DMS79 (cell line): ENCODE measurements at places on chromosomes 7 and 10.

DNA sequence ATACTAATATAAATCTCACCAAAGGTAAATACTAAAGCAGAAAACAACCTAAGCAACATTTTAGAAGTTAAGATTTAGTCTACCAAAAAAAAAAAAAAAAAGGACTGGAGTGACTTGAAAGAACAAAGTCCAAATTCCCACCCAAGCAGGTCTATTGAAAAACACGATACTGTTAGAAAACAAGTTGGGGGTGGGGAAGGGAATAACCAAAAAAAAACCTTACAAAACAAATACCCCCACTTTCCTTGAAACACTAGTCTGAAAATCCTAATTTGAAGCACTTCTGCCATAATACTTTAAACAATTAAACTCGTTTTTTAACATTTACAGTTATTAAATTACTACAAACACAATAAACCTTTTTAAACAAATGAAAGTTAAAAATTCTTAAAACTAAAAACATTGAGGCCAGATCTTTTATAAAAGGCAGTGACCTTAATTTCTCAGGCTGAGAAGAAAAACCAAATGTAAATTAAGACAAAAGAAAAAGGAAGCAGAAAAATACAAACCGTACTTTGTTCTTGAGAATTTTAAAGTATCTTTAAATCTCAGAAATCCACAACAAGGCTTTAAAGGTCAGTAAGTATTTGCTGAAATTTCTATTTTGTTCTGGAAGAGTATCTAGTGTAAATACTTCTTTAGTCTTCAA, 135.1 kb downstream of the NRBF2 start:
- no peak for DNase-seq

DNA sequence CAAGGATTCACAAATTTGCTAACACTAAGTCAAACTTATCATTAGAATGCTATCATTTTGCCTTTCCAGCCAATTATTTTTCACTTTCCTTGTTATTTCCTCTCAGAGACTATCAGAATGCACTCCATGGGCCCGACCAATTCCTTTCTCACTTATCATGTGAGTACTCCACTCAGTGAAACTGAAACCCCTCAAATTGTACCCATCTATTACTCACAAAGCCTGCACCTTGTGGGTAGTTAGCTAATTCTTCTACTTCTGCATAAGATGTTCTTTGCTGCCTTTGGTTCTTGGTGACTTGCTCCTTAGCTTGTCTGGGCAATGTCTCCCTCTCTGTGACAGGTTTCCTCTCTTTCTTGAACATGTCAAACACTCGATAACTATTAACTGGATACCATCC, 35.2 kb upstream of the MBL2 start:
- no peak for DNase-seq

DNA sequence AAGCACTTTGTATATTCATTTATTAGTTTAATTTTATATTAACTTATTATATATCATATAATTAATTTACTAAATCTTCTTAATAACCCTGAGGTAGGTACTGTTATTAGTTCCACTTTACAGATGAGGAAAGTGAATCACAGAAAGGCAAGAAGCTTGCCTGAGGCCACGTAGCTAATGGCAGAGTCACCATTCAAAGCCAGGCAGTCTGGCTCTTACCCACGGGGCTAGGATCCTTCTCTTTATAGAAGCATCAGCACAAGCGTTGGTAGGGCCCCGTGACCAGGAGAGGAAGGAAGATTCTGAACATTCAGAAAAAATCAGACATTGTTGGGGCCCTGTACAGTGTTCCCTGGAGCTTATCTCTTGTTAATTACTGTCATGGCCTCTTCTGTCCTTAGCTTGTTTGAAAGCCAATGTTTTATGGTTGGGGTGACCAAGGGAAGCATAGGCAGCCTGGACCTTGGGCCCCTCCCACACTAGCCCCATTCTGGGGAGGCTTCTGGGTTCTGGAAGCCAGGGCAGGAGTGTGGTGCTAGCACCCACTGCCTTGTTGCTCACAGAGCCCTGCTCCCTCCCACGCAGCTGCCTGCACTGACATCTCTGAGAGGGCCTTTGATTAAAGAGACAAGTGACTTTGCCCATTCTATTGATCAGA, 31.1 kb upstream of the SLF2 start:
- DNase-seq, result no peak

DNA sequence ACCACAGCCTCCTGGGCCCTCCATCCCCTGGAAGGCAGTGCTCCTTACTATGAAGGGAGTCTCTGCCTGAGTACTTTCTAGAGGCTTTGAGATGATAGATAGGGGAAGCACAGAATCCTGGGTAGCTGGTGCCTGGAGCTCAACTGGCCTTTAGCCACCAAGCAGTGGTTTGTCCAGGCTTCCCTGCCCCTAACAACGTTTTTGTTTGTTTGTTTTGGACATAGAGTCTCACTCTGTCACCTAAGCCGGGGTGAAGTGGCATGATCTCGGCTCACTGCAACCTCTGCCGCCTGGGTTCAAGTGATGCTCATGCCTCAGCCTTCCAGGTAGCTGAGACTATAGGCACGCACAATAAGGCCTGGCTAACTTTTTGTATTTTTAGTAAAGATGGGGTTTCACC, 289.4 kb downstream of the PLXNA4 start:
- DNase-seq, result no peak

DNA sequence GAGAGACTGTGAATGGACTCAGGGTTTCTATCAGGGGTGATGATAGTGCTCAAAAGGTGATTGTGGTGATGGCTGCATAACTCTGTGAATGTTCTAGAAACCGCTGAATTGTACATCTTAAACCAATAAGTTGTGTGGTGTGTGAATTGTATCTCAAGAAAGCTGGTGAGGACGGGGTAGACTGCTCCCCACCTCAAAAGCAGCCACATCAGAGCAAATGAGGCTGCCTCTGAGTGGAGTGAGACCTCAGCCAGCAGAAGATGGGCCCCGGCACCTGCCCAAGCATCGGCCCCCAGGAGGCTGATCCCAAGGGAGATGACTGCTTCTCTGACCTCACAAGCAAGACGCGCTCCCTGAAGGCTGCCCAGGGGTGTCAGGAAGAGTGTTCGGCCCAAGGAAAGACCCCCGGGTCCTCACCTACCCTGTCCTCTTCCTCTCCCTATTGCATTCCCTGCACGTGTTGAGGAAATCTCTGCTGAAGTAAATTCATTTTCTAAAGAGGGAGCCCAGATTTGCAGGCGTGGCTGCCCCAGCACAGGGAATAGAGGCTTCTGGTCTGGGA, 279.3 kb upstream of the SHH start:
- DNase-seq, result no peak
